HS-27A (cell line): ENCODE measurements at places on chromosomes 16 and 17.
A peak's percentile ranks its signal among the peaks of the same experiment; 100 is the strongest.

GRCh38 chr16:12009922-12010321 lies 33.4 kb downstream of the SNX29 start:
- no peak for DNase-seq

- DNase-seq = no peak
These were observed 346.0 kb downstream of the GRIN2A start for GRCh38 chr16:9836118-9836736.

GRCh38 chr17:31917065-31917529 lies 15.6 kb upstream of the UTP6 start:
- DNase-seq = no peak

DNA sequence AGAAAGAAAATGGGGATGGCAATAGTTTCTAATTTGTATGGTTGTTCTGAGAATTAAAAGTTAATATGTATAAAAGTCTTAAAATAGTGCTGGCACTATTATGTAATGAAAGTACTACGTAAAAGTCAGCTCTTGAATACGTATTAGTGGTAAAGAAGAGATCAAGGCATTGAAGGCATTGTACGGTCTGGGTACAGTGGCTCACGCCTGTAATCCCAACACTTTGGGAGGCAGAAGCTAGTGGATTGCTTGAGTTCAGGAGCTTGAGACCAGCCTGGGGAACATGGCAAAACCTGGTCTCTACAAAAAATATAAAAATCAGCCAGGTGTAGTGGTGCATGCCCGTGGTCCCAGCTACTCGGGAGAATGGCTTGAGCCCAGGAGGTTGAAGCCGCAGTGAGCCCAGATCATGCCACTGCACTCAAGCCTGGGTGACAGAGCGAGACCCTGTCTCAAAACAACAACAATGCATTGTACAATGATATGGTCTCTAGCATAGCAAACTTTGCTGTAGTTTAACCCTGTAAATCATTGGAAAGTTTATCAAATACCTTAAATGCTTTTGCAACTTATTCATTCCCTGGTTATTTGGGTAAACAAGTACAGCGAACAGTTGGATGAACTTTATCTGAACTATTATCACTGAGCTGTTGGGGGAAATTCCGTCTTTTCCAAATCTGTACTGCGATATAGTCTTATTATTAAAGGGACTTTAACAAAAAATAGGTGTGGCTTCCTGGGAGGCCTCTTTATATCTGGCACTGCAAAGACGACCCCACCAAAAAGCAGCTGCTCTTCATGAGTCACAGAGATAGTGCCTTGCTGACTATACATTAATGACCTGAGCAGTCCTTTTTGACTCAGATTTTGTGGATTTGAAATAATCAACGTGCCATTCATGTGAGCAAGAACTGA lies 73.6 kb downstream of the GPRC5B start:
- DNase-seq = peak; percentile 78

DNA sequence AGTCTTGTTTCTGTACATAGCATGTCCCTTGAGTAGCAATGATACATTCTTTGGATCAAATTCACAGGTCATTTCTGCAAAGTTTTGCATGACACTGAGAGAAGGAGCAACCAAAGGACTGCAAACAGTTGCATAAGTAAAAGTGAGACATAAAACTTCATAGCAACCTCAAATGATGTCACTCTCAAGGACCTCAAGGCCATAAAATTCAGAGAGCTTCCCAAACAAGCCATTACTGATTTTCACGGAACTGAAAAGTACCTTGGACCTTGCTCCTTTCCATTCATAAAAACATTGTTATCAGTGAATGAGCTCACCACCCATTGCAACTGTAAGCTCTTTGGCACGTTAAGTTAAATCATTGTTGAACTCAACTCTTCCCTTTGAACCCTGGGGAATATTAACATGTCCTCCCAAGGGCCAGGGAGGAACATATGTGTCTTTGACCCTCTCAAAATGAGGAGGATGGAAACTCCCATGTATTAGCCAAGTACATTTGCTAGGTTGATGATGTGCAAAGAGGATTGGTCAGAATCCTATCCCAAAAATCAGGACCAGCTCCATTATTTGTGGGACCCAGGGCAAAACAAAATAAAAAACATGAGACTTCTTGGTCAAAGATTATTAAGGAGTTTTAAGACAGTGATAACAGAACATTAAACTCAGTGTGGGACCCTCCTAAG lies 275.0 kb upstream of the DYNLRB2 start:
- DNase-seq = no peak

DNA sequence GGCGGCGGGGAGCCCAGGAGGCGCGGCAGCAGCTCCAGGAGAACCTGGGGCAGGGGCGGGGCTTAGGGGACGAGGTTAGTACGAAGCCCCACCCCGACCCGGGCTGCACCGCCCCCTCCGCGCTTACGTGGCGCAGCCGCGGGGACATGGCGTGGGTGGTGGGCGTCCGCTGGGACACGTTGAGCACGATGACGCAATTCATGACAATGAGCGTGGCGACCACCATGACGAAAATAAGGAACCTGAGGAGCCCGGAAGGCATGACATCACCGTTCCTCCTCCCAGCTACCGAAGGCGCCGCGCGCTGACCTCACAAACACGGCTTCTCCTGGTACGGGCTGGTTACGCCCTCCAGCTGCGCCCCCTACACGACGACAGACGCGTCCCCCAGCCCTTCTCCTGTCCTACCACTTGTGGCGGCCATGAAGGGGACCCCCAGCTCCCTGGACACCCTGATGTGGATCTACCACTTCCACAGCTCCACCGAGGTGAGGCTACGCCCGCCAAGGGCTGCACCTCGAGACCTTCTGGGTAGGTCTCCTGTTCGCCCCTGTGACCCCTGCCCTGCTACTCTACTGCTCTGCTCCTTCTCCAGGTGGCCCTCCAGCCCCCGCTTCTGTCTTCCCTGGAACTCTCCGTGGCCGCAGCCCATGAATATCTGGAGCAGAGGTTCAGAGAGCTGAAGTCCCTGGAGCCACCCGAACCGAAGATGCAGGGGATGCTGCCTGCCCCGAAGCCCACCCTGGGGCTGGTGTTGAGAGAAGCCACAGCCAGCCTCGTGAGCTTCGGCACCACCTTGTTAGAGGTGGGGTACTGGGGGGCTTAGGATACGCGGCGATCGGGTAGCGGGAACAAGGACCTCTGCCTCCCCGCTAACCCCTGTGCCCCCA lies at the start of gene C17orf107:
Gene C17orf107, plus strand, starts transcription at position 196 of the 890 bp plus-strand sequence. Its CDS starts 227 bp downstream, at position 423.
- no peak for DNase-seq

DNA sequence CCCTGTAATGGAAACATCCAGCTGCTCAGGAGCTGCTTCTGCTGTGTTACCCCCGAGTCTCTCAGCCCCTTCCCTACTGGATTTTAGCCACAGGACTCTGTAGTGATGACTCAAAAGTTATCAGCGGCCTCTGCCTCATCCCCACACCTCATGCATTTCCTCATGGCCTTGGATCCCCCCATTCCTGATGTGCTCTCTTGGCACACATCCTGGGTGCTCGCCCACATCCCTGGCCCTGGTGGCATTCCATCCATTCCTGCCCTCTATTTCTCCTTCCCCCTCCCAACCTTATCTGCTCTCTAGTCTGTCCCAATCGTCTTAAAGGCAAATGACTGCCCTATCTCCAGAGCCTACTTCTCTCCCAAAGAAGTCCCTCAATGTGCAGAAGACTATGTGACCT lies 24.6 kb downstream of the MARF1 start:
- peak; percentile 62 for DNase-seq

DNA sequence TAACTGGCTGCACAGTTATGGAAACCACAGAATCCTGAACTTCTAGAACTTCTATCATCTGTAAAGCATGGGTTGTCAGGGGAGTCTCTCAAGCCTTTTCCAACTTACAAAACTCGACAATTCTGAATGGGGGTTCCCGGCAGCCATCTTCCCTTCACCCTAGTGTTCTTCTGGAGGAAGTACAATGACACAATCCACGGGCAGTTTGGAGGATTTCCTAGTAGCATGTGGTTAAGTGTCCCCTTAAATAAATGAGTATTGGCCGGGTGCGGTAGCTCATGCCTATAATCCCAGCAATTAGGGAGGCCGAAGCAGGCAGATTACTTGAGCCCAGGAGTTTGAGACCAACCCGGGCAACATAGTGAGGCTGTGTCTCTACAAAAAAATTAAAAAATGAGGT lies 2.1 kb downstream of the SLC16A6 start:
- no peak for DNase-seq

DNA sequence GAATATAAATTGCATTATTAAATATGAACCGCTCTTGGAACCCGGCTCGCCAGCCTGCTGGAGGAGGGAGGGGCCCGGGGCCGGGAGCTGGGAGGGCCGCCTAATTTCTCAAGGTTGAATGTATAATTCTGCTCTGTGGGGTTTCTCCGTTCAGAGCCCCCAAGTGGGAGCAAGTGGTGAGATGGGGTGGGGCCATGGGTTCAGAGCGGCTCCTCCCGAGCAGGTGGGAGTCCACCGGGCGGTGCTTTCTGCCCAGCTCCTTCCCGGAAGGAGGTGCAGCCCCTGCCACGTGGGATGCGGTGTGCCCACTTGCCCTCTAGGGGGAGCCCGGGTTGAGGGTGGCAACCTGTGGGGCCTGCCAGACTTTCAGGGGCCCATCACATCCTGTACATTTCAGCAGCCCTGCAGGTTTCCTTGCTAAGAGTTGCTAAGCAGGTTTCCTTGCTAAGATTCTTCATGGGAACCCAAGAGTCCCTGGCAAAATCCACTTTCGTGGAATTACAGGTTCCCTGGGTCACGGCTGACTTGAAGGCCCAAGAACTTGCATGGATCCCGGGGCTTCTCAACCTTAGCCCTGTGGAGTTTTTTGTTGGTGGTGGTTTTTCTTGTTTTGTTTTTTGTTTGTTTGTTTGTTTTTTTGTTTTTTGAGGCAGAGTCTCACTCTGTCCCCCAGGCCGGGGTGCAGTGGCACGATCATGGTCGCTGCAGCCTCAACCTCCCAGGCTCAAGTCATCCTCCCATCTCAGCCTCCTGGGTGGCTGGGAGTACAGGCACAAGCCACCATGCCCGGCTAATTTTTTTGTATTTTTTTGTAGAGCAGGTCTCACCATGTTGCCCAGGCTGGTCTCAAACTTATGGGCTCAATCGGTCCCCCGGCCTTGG lies 196.7 kb upstream of the GSE1 start:
- no peak for DNase-seq

GRCh38 chr16:8935989-8936388 lies 27.7 kb downstream of the USP7 start:
- DNase-seq = no peak
